ENCODE measurements at places on chromosomes 2 and 18.

- no peak for DNase-seq
These were observed 51.0 kb downstream of the ACTR3 start for GRCh38 chr2:113940891-113941290.

GRCh38 chr2:179349670-179350303, 85.2 kb upstream of the SESTD1 start:
- no peak for DNase-seq

DNA sequence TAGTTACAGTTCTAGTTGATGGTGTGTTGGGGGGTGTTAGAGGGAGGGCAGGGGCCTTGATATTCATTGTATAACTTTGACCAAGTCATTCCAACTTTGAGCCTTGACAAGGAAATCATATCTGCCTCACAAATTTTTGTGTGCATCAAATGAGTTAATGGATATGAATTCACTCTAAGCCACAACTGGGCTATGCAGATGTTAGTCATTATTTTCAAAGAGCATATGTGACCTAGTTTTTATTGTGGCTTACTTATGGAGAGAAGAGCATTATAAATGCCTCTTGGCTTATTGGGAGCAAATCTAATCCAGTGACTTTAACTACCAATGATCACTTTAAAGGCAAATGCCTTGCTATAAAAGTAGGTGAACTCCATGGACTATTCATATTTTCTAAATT, 250.2 kb downstream of the LPIN1 start:
- DNase-seq, result peak; percentile 79

GRCh38 chr2:238431456-238431855, 4.7 kb downstream of the ASB1 start:
- DNase-seq, result peak; percentile 36

- no peak for DNase-seq
These were observed 895 bp upstream of the GLS start for GRCh38 chr2:190879474-190880377.

DNA sequence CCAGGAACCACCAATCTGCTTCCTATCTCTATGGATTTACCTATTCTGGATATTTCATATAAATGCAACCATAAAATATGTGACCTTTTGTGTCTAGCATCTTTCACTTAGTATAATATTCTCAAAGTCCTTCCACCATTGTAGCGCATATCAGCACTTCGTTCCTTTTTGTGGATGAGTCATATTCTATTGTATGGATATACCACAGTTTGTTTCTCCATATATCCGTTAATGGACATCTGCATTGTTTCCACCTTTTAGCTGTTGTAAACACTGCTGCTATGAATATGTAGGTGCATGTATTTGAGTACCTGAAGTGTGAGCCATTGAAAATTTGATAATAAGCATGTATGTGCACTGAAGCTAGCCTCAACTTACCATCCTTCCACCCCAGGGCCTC, 80.1 kb downstream of the NBAS start:
- DNase-seq, result no peak

DNA sequence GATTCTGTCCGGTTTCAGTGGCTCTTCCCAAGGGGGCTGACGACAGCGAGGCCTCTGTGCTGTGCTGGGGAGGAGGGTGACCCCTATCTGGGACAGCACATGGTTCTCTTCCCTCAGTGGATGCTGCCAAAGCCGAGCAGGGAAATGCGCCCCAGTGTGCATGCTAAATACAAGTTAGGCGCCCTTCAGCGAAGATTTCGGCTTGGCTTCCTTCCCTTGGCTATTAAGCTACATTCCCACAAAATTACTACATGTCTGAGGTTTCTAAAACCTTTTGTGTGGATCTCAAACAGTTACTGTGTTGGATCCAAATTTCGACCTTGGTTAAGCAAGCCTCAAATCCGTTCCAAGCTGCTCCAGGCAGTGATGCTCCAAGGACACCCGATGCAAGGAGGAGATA, 440.3 kb downstream of the NRXN1 start:
- no peak for DNase-seq

DNA sequence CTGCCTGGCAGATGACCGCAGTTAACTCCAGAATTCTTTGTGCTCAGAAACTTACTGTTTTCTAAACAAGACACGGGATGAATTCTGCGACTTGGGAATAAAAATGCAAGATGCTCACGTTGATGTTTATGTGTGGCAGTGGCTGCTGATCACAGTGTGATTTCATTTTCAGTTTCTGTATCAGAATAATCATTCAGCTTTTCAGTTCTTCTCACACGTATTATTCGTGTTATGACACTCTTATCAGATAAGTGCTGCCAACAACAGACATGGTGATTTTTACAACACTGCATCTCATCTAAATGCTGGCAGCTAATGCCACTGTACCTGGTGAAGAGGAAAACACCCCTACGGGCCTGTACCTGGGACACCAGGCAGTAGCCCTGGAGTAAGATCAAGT, 272.9 kb upstream of the REV1 start:
- no peak for DNase-seq

- DNase-seq, result no peak
These were observed 32.7 kb upstream of the RUFY4 start for GRCh38 chr2:218036371-218036770.
